ENCODE measurements at places on chromosomes 4 and X. TPM values are rescaled to one million over a fixed set of nuclear protein-coding genes. Genes with fewer than 3 reads are reported as not detected.

DNA sequence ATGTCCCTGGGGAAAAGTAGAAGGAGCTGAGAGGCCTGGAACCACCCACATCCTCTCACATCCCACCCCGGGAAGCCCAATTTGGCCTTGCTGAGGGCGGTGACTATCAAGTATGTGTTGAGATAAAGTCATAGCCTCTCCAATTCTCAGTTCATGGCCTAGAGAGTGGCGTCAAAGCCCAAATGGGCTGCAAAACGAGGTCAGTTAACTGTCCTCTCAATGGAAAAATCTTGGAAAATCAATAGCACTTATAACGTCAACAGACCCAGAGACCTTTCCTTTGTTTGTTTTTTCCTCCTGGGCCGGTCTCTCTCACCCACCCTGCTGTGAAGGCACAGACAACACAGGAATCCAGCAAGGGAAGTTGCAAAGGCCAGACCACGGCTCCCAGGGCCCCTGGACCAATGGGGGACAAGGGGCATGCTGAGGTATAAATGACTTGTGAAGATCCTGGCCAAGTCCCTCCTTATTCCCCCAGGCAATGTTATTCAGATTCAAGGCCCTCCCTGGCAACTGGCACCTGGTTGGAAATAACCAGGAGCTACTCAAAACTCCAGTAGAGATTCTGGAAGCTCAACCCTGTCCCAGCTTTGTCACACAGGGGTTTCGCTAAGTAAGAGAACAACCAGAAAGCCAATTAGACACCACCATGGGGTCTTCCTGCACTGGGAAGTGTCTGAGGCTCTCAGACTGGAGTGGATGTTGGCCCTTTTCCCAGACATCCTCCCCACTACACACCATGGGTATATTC is 38.6 kb downstream of the TSC22D3 start:
- DNase-seq: no peak

DNA sequence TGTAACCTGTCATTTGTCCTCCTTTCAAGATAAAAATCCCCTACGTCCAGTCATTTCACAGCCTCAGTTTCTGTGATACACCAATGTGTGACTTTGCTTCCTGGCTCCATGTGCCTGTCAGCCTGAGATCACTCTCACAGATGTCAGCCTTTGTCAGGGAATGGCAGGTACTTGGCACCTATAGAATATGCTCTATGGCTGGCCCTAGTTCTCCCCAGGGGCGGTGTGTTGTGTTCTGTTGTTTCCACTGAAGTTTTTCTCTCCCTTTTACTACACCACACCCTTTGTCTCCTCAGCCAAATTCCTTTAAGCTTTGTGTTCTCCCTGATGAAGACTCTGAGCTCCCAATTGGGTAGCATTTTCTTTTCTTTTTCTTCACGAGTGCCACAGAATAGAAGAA is 81.7 kb downstream of the ALPK1 start:
- DNase-seq: no peak

DNA sequence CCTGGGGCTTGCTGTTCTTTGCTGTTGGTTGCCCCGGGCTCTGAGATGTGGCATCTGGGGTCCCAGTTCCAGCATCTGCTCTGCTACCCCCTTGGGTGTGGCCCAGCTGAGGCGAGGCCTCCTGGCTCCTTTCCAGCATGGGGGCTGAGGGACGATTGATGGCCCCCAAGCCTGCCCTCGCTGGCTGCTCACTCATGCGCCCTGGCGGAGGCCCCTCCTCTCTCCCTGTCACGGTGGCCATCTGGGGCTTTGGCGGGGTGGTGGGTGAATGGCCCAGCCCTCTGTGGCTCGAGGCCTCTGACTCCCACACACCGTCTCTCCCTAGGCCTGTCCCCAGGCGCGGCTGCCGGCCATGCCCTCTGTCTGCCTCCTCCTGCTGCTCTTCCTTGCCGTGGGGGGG is 1.8 kb downstream of the PLXNA3 start:
- DNase-seq: no peak

DNA sequence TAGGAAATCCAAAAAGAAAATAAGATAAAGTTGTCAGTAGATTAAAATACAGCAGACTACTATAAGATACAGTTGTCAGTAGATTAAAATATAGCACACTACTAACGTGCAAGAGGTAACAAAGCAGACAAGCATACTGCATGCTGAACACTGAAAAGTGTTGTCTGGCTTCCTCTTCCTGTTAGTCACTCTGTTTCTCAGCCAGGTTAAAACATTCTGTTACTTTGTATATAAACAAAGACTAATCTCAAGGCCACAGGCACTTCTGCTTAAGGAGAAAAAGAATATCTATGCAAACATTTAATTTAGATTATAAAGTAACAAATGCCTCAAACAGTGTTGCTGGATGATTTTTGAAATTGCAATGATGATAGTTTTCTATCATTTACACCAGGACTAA is 41.0 kb upstream of the SCD5 start:
- DNase-seq: no peak

- peak; percentile 92 for DNase-seq
These were observed 77.2 kb upstream of the BCOR start for GRCh38 chrX:40174854-40175510.

DNA sequence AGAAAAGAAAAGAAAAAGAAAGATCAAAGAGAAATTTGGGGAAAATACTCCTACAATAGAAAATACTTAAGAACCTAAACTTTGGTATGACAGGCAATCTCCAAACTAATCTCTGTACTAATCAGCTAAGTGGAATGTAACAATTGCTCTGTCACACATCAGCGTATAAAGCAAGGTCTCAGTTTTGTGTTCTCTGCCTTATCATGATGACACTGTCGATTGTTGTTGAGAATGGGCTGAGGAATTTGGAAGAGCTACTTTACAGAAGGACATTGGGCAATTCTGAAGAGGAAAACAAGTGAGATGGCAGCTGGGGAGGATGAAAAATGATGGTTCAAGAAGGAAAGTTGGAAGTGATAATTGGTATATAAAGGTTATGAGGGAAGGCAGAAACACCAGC is 486.0 kb upstream of the HTR2C start:
- no peak for DNase-seq

DNA sequence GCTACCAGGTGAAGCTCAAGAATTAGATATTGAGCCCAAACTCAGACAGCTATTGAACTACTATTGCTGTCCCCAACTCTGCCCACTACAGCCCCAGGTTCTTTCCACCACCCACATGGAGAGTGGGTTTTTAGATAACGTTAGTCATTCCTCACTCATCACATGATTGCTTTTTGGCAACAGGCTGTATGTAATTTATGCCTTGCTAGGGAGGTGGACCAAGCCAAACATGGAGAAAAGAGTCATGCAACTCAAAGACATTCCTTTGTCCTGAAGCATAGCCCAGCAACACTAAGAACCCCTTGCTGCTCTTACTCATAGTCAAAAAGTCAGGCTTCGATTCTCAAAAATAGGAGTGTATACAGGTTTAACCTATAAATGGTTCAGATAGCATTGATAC is 275.9 kb upstream of the VCX3A start:
- DNase-seq: no peak

- no peak for DNase-seq
These were observed 57.1 kb upstream of the PJA1 start for GRCh38 chrX:69222103-69223090.

GRCh38 chr4:30429813-30430761 is 290.1 kb upstream of the PCDH7 start:
- DNase-seq: no peak

GRCh38 chr4:24853142-24853541 is 57.8 kb downstream of the SOD3 start:
- DNase-seq: no peak

DNA sequence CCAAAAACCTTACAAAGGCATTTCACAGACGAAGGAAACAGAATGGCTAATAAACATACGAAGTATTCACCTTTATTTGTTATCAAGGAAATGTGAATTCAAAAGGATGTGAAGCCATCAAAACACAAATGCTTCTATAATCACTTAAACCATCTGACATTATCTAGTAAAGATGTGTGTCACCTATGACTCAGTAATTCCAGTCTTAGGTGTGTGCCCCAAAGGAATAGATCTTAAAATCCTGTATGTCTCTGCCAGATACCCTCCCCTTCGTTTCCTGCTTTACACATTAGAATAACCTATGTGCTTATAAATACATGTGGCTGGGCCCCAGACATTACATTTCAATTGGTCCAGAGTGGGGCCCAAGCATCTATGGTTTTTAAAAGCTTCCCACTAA is 41.8 kb upstream of the CEP135 start:
- DNase-seq: no peak

- no peak for DNase-seq
These were observed 96.5 kb downstream of the CHRDL1 start for GRCh38 chrX:110699109-110699508.

GRCh38 chr4:75434105-75434504 is 80.1 kb downstream of the RCHY1 start:
- DNase-seq: no peak

DNA sequence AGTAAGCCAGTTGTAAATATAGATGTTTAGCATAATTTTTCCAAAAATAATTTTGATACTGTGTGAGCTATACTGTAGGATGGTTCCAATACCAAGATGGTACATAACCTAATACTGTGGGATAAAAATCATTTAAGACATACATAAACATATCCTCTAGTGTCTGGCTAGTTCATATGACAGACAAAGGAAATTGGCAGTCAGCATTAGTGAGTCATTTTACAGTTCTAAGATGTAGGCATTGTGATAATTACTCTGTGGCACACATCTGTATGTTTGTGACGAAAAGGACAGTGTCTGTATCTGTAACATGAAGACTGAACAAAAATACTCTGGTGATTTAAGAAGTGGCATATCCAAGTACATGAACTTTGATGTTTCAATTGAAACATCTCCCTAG is 49.6 kb downstream of the UGT2A2 start:
- no peak for DNase-seq

DNA sequence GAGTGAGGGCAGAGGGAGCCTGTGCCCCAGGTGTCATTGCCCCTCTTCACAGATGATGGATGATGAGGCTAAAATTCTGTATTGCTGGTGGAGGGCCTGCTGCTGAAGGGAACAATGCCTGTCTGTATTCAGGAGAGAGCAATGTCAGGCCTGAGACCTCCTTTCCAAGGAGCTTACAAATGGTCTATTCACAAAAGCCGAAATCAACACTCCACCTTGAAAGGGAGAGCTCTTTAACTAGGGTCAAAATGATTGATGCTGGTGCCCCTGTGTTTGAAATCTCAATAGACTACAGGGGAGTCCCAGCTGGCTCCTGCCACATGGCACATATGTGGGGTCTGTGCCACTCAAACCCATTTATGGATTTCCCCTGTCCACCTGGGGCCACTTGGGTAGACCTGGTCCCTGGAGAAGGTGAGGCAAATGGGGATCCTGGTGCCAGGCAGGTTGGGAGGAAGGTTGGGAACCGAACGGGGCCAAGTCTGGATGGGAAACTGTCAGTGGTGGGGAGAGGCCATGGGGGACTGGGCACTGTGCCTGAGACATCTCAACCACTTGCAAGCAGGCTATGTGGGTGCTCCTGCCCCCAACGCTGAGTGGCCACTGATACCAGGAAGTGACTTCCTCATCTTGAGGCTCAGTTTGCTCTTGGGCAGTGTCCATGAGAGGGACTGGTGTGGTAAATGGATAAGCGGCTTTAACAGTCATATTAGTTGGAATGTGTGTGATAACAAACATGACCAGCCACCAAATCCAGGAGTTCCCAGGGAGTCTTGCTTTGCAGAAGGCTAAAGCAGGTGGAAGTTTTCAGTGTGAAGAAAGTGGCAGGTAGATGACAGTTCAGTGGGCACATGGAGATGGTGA is 223.8 kb upstream of the PSAPL1 start:
- no peak for DNase-seq

ZGRF1 gene
- 9.4 TPM for total RNA-seq

EXOC1L gene
- not detected for total RNA-seq

DCAF8L2 gene
- not detected for total RNA-seq

SH3RF1 gene
- 35.1 TPM for total RNA-seq

All from upper lobe of left lung (tissue), 6 donors.